ENCODE measurements at places on chromosomes 6 and 20.
A peak's percentile ranks its signal among the peaks of the same experiment; 100 is the strongest.

- peaks cover 44% of the 10 kb centered on the region for H3K27me3 ChIP-seq
- H3K4me3 ChIP-seq = no peak overlapping the region
- no peaks in the 10 kb centered on the region for H3K36me3 ChIP-seq
- H3K27ac ChIP-seq = no peak overlapping the region
- H3K4me1 ChIP-seq = no peaks in the 10 kb centered on the region
These were observed 49.7 kb downstream of the SLC22A23 start for GRCh38 chr6:3406891-3407809.

DNA sequence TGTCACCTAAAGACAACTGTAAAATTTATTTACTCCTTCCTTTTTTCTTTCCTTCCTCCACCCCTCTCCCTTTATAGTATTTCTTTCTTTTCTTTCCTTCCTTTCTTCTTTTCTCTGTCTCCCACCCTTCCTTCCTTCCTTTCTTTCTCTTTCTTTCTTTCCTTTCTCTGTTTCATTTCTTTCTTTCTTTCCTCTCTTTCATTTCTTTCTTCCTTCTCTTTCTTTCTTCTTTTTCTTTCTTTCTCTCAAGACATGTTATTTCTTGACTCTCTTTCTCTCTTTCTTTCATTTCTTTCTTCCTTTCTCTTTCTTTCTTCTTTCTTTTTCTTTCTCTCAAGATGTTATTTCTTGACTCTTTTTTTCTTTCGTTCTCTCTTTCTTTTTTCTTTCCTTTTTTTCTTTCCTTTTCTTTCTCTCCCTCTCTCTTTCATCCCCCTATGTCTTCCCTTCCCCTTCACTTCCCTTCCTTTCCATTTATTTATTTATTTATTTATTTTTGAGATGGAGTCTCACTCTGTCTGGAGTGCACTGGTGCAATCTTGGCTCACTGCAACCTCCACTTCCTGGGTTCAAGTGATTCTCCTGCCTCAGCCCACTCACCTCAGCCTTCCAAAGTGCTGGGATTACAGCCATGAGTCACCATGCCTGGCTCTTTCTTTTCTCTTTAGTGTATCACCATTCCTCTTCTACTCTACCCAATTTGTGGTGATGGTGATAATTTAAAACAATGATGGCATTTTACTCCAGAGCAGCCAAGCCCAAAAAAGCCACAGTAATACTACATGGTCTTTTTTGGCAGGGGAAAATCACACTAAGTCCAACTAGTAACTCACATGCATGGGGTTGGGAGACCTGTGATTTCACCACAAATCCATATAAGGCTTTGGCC lies 188.2 kb downstream of the ADGRG6 start:
- no peaks in the 10 kb centered on the region for H3K4me1 ChIP-seq
- peaks cover 40% of the 10 kb centered on the region for H3K27me3 ChIP-seq
- no peak overlapping the region for H3K27ac ChIP-seq
- no peaks in the 10 kb centered on the region for H3K36me3 ChIP-seq

GRCh38 chr6:107132330-107132954 lies 17.1 kb upstream of the BEND3 start:
- peaks cover 1% of the 10 kb centered on the region for H3K4me1 ChIP-seq
- DNase-seq = no peak
- H3K27me3 ChIP-seq = peaks cover 11% of the 10 kb centered on the region
- H3K27ac ChIP-seq = no peak overlapping the region
- H3K4me3 ChIP-seq = no peak overlapping the region
- peaks cover 3% of the 10 kb centered on the region for H3K36me3 ChIP-seq

GRCh38 chr6:110039981-110040383 lies 61.9 kb downstream of the GPR6 start:
- H3K27ac ChIP-seq = peak overlapping the region; percentile 92
- H3K4me3 ChIP-seq = peak overlapping the region; percentile 92
- H3K36me3 ChIP-seq = no peaks in the 10 kb centered on the region

- H3K4me3 ChIP-seq = no peak overlapping the region
- no peak overlapping the region for H3K27ac ChIP-seq
- no peaks in the 10 kb centered on the region for H3K4me1 ChIP-seq
- H3K36me3 ChIP-seq = no peaks in the 10 kb centered on the region
- H3K27me3 ChIP-seq = peaks cover 21% of the 10 kb centered on the region
- DNase-seq = no peak
These were observed 29.2 kb upstream of the PKHD1 start for GRCh38 chr6:52116605-52116948.

- no peaks in the 10 kb centered on the region for H3K4me1 ChIP-seq
- DNase-seq = no peak
- no peak overlapping the region for H3K27ac ChIP-seq
- H3K36me3 ChIP-seq = peaks cover 13% of the 10 kb centered on the region
- no peaks in the 10 kb centered on the region for H3K27me3 ChIP-seq
These were observed 422.2 kb upstream of the PLCB4 start for GRCh38 chr20:8646716-8647115.

GRCh38 chr6:33116841-33117711 lies 41.3 kb downstream of the HLA-DPB1 start:
- peaks cover 16% of the 10 kb centered on the region for H3K4me1 ChIP-seq
- no peak overlapping the region for H3K4me3 ChIP-seq
- DNase-seq = no peak
- no peak overlapping the region for H3K27ac ChIP-seq
- H3K36me3 ChIP-seq = no peaks in the 10 kb centered on the region

DNA sequence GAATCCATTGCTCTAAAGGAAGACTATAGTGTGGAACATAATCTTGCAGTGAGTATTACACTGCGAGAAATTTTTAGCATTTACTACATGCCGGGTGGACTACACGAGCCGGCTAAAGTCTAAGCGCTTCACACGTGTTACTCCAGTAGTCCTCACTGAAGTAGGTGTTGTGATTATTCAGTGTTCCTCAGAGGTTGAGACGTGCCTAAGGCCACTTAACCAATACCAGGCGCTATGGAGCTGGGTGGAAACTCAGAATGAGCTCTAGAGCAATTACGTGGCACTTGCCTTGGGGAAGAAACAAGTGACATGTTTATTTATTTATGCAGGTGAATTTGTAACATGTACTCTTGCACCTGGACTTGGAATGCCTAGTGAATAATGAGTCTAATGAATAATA lies 46.4 kb downstream of the SASH1 start:
- no peak overlapping the region for H3K4me3 ChIP-seq
- no peak overlapping the region for H3K27ac ChIP-seq
- no peaks in the 10 kb centered on the region for H3K36me3 ChIP-seq
- no peaks in the 10 kb centered on the region for H3K4me1 ChIP-seq
- DNase-seq = no peak
- peaks cover 5% of the 10 kb centered on the region for H3K27me3 ChIP-seq

DNA sequence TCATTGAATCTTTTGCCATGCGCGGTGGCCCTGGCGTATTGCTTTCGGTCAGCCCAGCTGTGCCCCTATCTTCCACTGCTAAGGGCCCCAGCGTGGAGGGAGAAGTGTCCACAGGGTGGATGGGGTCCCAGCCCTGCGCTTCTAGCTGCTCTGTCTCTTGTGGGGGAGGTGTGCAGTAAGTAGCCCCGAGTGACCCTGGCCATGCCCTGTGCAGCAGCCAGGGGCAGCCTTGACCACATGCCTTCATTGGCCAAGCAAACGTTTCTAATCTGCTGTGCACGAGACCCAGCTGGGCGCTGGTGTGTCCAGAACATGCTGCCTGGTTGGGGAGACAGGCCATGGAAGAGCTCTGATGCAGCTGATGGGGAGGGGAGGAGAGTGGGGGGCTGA lies 13.6 kb downstream of the TMEM181 start:
- H3K27ac ChIP-seq = peak overlapping the region; percentile 91
- H3K4me3 ChIP-seq = peak overlapping the region; percentile 87
- H3K36me3 ChIP-seq = peaks cover 36% of the 10 kb centered on the region
- DNase-seq = no peak
- H3K4me1 ChIP-seq = peaks cover 52% of the 10 kb centered on the region

DNA sequence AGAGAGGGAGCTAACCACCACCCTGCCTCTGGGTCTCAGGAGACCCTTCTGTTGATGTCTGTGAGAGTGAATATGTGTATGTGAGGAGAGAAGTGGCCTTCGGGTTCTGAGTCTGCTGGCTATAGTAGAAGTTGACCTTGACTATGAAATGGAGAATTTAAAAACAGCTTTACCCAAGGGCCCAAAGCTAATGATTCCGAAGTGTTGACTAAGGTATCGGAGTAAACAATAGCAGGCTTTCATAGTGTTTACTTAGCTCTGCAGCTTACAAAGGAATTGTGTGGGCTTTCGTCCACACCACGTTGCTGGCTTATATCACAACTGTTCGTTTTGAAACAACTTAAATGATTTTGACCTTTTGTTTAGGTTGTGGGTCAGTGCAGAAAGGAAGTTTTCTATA lies 126.5 kb upstream of the JAG1 start:
- no peak overlapping the region for H3K4me3 ChIP-seq
- DNase-seq = no peak
- no peaks in the 10 kb centered on the region for H3K4me1 ChIP-seq
- H3K27me3 ChIP-seq = peaks cover 15% of the 10 kb centered on the region
- no peak overlapping the region for H3K27ac ChIP-seq

GRCh38 chr6:105137388-105137787 lies 42.4 kb downstream of the POPDC3 start:
- peak overlapping the region; percentile 65 for H3K4me3 ChIP-seq
- H3K36me3 ChIP-seq = no peaks in the 10 kb centered on the region
- no peak overlapping the region for H3K27ac ChIP-seq
- H3K4me1 ChIP-seq = no peaks in the 10 kb centered on the region
- no peak for DNase-seq

GRCh38 chr6:169160855-169161560 lies 92.6 kb downstream of the THBS2 start:
- no peak overlapping the region for H3K4me3 ChIP-seq
- H3K27me3 ChIP-seq = peaks cover 47% of the 10 kb centered on the region
- H3K27ac ChIP-seq = no peak overlapping the region
- no peaks in the 10 kb centered on the region for H3K4me1 ChIP-seq
- DNase-seq = no peak

DNA sequence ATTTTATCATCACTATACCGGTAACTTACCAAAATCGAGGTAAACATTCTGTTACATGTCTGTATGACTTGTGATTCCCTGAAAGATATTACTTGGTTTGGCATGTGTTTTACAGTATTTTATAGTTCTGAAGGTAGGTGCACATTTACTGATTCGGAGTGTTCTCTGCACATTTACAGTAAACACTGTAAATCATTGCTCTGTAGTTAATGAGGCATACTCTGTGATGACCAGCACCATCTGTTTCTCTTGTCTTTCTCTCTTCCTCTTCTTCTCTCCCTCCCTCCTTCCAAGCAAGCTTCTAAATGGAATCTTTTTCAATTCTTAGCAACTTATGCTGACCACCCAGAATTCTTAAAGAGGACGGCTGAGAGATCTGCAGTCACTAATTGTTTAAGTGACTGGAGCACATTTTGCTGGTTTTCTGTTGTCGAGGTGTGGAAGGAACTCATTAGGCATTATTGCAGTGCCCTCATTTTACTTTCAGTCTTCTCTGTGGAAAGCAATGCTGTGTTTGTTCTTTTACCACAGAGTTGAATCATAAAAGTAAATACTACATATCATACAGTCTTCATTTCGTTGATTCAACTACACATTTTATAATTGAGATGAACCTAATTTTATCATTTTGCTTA lies 126.5 kb downstream of the UTRN start:
- peaks cover 55% of the 10 kb centered on the region for H3K4me1 ChIP-seq
- peaks cover 2% of the 10 kb centered on the region for H3K36me3 ChIP-seq
- H3K4me3 ChIP-seq = peak overlapping the region; percentile 61
- no peak for DNase-seq
- peak overlapping the region; percentile 78 for H3K27ac ChIP-seq
- H3K27me3 ChIP-seq = no peaks in the 10 kb centered on the region

GRCh38 chr6:167791091-167791779 lies 35.5 kb upstream of the AFDN start:
- H3K27me3 ChIP-seq = peaks cover 61% of the 10 kb centered on the region
- no peaks in the 10 kb centered on the region for H3K36me3 ChIP-seq
- H3K4me1 ChIP-seq = no peaks in the 10 kb centered on the region
- H3K27ac ChIP-seq = no peak overlapping the region

GRCh38 chr6:35524380-35525020 lies 11.8 kb upstream of the TULP1 start:
- peak overlapping the region; percentile 90 for H3K27ac ChIP-seq
- H3K4me1 ChIP-seq = peaks cover 18% of the 10 kb centered on the region
- H3K4me3 ChIP-seq = peak overlapping the region; percentile 67
- peaks cover 11% of the 10 kb centered on the region for H3K36me3 ChIP-seq
- no peaks in the 10 kb centered on the region for H3K27me3 ChIP-seq

- H3K27me3 ChIP-seq = peaks cover 80% of the 10 kb centered on the region
- H3K4me1 ChIP-seq = peaks cover 8% of the 10 kb centered on the region
- H3K4me3 ChIP-seq = no peak overlapping the region
- no peak for DNase-seq
- no peak overlapping the region for H3K27ac ChIP-seq
- H3K36me3 ChIP-seq = no peaks in the 10 kb centered on the region
These were observed 1.1 kb downstream of the VGLL2 start for GRCh38 chr6:117266257-117267053.

DNA sequence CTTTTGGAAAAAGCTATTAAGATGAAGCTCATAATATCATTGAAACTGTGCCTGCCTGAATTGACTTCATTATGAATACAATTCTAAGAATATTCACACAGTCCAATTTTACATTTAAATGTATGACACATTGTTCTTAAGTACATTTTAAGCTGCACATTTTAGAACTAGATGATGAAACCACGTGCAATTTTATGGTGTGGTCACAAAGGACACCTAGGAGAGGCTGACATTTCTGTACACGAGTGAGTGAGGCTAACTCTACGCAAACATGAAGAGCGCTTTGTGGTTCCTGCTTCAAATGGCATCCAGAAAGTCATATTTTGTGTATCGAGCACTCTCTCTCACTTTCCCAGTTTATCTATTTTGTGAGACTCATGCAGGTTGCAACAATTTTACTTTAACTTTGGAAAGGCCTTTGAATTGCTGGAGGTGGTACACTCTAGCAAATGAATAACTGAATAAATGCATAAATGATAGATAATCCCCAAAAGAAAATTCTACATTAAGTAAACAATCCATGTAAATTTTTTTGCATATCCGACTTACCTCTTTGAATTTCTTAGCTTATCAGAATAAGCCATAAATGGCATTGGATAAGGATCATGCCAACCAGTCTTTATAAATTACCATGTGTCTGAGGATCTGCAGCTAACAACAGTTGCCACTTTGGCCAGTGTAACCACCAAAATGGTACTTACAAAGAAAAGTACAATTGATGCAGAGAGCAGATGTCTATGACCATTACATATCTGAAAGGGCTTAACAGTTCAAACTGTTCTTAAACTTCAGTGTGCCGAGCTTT lies 97.3 kb downstream of the NRSN1 start:
- no peaks in the 10 kb centered on the region for H3K4me1 ChIP-seq
- no peak overlapping the region for H3K27ac ChIP-seq
- H3K27me3 ChIP-seq = peaks cover 40% of the 10 kb centered on the region
- H3K36me3 ChIP-seq = no peaks in the 10 kb centered on the region
- H3K4me3 ChIP-seq = no peak overlapping the region
- DNase-seq = no peak

GRCh38 chr6:104887350-104887749 lies 27.6 kb upstream of the HACE1 start:
- H3K4me3 ChIP-seq = no peak overlapping the region
- no peaks in the 10 kb centered on the region for H3K4me1 ChIP-seq
- peaks cover 35% of the 10 kb centered on the region for H3K27me3 ChIP-seq
- DNase-seq = peak; percentile 1
- peaks cover 4% of the 10 kb centered on the region for H3K36me3 ChIP-seq
- H3K27ac ChIP-seq = no peak overlapping the region

All from effector memory CD8-positive, alpha-beta T cell (primary cell).